NCI-H345 (cell line): ENCODE measurements at places on chromosomes 3 and 15.

- no peak for DNase-seq
These were observed 6.4 kb downstream of the MAP6D1 start for GRCh38 chr3:183818706-183819624.

DNA sequence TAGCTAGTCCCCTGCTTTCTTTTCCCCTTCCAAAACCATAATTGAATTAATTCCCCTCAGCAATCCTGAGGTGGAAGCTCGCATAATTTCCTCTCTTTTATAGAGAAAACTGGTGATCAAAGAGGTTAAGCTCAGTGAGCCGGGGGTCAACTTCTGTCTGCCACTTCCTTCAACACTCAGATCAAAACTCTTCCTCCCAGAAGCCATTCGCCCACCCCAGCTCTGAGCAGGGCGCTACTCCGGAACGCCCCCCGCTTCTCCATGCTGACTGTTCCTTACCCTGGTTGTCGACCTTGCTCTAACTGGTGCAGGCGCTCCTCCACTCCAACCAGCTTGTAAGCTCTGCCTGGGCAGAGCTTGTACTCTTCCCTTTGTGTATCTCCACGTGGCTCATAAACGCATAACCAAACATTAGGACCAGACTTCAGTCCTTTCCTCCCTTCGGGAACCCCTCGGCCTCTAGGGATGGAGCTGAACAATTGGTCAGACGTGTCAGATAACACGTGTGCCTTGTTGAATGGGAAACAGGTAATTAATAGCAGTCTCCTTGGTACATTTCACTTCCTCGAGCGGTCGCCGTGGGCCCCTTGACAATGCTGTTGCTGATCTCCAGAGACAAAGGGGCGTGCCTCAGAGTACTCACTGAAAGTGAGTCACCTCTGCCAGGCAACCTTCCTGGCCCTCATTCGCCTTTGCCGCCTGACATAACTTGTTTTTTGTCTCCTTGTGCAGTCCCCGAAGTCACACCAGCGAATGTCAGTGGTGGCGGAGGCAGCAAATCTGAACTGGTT lies 71.8 kb downstream of the IL5RA start:
- DNase-seq: no peak

- no peak for DNase-seq
These were observed 188.8 kb downstream of the ZNF385D start for GRCh38 chr3:21562243-21562642.

- no peak for DNase-seq
These were observed 1062.2 kb upstream of the EPHA6 start for GRCh38 chr3:95752199-95752598.

DNA sequence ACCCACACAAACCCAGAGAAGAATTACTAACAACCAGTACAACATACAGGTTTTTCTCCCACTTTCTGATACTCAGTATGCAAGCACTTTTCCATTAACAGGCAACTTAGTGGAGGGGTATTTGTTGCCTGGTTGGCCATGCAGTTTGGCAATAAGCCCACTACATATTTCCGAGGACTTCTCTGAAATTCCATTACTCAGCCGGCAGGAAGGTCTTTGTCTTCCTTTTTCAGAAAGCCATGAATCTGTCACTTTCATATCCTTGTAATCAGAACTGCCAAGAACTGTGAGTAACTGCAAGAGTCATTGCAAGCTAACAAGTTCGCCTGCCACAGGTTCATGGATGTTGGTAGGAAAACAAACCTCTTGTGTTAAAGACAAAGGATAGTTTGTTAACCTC lies 422.3 kb upstream of the ROBO1 start:
- no peak for DNase-seq

DNA sequence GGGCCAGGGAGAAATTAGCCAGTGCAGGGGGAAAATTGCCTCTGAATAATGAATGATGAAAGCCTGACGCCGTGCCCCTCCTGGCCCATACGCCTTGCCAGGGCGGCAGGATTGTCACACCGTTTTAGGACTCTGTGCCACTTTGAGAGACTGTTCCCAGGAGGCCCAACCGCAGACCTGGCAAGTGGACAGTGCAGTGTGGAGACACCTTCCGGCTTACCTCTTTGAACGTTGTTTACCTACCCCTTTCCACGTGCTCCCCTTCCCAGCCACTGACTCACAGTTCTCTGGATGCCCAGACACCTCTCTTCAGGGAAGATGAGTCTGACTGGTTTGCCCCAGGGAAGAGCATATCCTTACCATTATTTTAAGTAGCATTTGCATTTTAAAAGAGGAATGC lies 84.0 kb upstream of the PXYLP1 start:
- no peak for DNase-seq

- DNase-seq: no peak
These were observed 95.0 kb upstream of the ICE2 start for GRCh38 chr15:60573936-60574335.

- DNase-seq: no peak
These were observed 6.3 kb upstream of the CA12 start for GRCh38 chr15:63387748-63388493.

DNA sequence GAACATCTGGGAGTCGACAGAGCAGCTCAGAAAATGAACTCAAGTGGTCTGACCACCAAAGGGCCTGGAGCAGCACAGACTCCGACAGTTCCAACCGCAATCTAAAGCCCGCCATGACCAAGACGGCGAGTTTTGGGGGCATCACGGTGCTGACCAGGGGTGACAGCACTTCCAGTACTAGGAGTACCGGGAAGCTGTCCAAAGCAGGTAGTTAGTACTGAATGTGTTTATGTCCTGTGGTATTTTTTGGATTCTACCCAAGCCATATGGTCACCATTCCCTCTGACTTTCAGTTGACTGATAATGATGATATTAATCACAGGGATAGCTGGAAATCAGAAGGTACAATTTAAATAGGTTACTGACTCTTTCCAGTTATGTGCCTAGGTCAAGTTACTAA lies 82.3 kb downstream of the ARPP21 start:
- DNase-seq: no peak

DNA sequence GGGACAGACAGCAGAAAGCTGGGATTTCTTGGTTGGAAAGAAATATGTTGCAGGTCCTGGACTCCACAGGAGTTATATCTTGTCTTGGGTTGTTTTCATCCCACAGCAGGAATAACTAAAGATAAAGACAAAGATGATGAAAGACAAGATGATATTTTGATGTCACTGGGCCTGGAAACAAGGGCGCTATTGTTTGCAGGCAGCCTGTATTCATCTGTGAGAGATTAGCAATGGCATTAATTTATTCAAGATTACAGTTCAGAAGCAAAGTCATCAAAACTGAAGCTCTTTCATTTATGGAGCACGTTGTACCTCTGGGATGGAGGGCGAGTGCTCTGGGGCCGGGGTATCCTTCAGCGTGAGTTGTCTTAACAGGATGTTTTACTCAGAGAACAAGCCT lies 213.8 kb downstream of the LRTM1 start:
- no peak for DNase-seq

DNA sequence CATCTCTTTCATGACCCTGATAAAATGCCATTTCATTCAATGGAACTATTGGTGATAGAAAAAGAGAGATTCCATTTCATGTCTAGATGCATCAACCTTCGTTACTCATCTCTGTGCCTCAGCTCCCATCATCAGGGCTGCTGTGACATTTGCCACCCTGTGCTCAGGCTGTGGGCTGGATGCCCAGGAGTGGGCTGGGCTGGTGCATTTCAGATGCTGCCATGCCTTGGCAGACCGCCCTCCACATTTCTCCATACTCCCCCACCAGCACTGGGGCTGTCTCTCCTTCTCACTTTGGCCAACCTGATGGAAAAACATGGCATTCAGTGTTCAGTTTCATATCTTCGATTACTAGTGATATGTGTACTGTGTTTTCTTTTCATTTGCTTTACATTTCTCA lies 59.1 kb downstream of the DNASE1L3 start:
- DNase-seq: no peak

- no peak for DNase-seq
These were observed 35.0 kb upstream of the PLCL2 start for GRCh38 chr3:16849795-16850194.

- DNase-seq: no peak
These were observed 142.8 kb downstream of the CHL1 start for GRCh38 chr3:339351-339750.
